EL (cell line): ENCODE measurements at places on chromosomes 6 and 20.

DNA sequence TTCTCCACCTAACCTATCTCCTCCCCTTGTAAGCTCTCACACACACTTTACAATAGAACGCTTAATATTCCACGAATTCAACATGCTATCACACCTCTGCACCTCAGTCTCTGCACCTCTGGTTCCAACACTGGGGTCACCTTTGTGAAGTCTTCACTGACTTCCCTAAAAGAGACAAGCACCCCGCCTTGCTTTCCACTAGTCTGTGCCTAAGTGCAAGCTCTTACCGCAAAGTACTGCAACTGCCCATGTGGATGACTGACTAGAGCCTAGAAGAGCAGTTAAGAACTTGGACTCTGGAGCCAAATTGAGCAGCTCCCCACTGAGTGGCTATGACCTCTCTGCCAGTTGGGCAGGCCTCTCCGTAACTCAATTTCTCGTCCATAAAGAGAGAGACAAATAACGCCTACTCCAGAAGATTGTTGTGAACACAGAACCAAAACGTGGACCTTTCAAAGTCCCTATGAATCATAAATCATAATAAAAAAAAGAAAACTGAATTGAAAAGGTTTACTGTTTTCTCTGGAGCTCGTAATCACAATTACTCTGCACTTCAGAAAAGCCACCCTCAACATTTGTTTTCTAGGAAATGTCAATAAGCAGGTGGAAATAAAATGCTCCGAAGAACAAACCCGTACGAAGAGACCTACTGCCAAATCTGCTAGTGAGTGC is 1.2 kb downstream of the IFNGR1 start:
- DNase-seq = peak; percentile 25

- DNase-seq = no peak
Measured at GRCh38 chr20:32359633-32360332, 1.7 kb downstream of the ASXL1 start.

DNA sequence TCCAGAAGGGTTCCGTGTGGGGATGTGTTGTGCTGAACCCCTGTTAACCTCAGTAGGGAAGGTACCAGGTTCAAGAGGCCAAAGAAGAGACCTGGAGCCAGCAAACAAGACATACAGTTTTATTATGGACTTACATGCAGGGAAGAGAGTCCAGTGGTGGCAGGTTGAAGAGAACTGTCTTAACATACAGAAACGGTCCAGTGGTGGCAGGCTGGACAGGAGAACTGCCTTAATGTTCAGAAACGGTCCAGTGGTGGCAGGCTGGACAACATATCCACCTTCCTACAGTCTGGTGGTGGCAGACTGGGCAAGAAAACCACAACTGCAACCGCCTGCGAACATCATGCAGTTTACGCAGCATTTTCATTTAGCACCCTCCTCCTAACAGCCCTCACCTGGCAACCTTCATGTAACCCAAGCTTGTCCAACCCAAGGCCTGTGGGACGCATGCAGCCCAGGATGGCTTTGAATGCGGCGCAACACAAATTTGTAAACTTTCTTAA is 75.9 kb downstream of the PHACTR3 start:
- no peak for DNase-seq

DNA sequence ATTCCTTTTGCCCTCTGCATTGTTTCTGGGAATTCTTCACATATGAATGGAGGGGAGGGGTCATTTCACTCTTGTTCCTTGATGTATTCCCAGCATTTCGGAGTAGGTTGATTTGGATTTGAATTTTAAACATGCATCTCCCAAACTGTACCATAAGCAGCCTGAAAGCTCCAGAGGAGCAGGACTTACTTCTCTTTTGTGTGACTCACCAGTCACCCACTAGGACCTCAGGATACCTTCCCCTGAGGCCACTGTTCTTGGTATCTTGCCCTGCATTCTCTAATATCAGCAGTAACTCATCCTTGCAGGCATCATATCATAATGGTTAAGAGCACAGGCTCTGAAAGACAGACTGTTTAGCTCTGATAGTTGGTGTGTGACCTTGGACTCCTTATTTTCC is 703 bp downstream of the MRPL2 start:
- DNase-seq = peak; percentile 23

- DNase-seq = no peak
Measured at GRCh38 chr6:132231121-132231884, 170.0 kb downstream of the MOXD1 start.

- DNase-seq = no peak
Measured at GRCh38 chr6:166768761-166769160, 141.7 kb upstream of the RPS6KA2 start.

DNA sequence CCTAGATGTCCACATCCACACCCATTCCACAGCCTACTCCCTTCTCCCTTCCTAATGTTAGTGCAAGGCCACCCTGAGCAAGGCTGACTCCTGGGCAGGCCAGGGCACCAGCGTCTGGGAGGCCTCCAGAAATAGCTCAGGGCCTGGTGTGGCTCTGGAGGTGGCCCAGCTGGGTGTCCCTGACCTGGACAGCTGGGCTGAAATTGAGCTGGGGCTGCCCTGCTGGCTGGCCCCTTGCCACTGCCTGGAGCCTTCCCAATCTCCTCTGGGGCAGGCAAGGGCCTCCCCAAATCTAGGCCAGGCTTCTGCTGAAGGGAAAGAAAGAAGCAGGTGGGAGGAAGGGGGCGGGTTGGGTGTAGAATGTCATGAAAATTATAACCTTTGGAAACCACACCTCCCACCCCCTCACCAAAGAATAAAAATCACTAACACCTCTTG is 2.1 kb downstream of the FAM110A start:
- DNase-seq = no peak

DNA sequence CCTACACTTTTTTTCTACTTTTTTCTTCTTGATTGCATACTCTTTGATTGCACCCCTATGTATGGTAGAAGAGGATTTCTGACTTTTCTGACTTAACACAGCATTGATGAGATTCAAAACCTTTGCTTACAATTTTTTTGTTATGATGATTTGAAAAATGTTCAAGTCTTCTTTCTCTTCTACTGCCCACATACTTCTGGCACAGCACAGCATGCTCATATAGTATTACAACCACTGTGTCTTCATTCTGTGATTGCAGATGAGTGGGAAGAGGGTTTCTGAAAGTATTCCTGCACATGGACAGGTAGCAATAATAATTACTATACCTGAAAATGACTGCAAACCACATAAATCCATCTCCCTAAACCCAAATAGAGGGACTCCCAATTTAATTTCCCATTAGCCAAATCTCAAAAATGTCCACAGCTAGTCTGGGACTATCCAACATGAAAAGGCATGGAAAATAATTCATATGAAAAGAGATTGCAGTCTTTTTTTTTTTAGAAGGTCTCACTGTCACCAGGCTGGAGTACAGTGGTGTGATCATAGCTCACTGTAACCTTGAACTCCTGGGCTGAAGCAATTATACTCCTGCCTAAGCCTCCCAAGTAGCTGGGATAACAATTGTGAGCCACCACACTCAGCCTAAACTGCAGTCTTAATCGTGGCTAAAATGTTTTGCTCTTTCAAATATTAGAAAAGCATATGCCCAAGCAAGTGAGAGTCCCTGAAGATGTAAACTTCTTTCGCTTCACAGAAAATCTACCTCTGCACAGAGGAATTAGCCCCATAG is 15.9 kb upstream of the TENT5A start:
- no peak for DNase-seq
